Naive B cell (primary cell): ENCODE measurements at places on chromosomes 3 and 15. TPM values are rescaled to one million over a fixed set of nuclear protein-coding genes. Genes with fewer than 3 reads are reported as not detected.

GRCh38 chr15:70137967-70138366 is 40.2 kb upstream of the TLE3 start:
- no peak for DNase-seq

Gene GLT8D1
- polyA plus RNA-seq: 26.5 TPM

Gene NANOGP8
- not detected for polyA plus RNA-seq

DNA sequence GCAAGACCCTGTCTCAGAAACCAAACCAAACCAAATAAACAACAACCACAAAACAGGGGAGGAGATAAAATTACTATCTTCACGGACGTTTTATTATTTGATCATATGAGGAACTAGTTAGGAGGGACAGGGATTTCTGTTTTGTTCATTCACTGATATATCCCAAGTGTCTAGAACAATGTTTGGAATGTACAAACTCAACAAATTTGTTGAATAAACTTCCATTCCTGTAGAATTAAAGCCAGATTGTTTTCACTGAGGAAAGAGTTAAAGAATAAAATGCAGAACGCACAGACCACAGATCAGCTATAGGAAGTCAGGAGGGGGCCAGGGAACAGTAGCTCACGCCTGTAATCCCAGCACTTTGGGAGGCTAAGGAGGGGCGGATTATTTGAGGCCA is 6.5 kb upstream of the STRC start:
- DNase-seq: no peak

- no peak for DNase-seq
Measured at GRCh38 chr3:120780977-120781376, 38.4 kb downstream of the GTF2E1 start.

Gene LIPH
- not detected for polyA plus RNA-seq

GRCh38 chr15:70443486-70444273 is 319.7 kb downstream of the UACA start:
- no peak for DNase-seq
